ENCODE measurements at places on chromosomes 7 and 10.

- DNase-seq: no peak
Observed at GRCh38 chr7:39827571-39827970, 122.5 kb upstream of the CDK13 start.

GRCh38 chr10:13808556-13809391, 222.0 kb downstream of the PRPF18 start:
- no peak for DNase-seq

GRCh38 chr7:45884136-45884535, 4.2 kb upstream of the IGFBP1 start:
- no peak for DNase-seq

- DNase-seq: no peak
Observed at GRCh38 chr7:117019287-117019686, 66.0 kb downstream of the ST7 start.

GRCh38 chr7:10662491-10662890, 311.2 kb upstream of the PHF14 start:
- no peak for DNase-seq

All from CD14-positive monocyte (primary cell).